ENCODE measurements at places on chromosomes 3 and 15.

DNA sequence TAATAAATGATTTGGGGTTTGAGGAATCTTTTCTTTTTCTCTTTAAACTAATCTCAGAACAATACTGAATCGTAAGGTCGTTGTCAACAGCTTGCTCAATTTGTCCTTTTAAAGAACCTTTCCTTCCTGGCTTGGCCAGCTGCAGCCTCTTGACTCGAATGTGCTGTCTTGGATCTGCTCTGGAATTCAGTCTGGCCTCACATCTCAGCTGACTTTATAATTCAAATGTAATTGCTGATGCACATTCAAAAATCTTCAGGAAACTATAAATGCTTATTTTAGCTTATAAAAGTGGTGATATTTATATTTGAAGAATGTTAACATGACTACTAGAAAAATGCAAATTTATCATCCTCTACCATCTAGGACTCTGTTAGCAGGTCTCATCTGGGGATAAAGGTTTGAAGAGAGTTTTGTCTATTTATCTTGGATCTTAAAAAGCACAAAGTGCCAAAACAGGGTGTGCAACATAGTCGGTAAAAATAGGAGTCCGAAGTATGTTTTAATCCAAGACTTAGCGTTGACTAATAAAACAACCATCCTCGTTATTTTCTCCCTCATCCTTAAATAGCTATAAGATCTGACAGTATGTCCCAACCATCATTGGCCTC, 1035.2 kb downstream of the MCTP2 start:
- no peak for DNase-seq

GRCh38 chr3:133469140-133469731, 69.4 kb downstream of the BFSP2 start:
- DNase-seq = no peak

DNA sequence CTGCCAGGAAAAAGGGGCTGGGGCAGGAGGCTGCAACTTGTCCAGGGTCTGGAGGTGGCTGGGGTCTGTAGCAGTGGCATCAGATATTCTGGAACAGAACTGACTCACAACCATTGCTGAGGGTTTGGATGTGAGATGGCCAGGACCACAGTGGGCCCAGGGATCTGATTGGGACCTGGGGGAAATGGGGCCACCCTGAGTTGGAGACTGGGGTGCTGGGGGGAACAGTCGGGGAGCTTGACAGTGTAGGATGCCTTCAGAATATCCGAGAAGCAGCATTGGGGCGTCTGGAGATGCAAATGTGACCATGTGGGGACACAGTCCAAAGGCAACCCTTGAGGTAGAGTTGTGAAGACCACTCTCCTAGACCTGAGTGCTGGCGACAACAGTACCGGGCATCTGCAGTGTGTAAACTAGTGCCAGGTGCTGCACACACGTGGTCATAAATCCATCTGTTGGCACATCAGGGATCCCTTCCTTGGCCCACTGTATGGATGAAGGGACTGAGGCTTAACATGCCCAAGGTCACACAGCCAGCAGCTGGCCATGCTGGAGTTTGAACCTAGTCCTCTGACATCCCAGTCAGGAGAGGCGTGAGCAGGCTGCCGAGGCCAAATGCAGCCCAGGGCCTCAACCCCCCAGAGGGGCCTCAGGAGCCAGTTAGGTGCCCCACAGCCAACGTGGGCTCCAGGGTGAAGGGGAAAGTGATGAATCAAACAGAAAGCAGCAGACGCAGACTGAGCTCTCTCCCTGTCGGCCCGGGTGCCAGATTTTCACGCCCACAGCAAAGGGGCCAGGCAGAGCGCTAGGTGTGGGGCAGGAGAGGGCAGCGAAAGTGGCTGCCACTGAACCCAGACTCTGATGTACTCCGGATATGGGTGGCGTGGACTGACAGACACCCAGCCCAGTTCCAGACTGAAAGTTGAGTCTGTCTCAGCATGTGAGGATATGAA, 18.8 kb downstream of the HEMK1 start:
- DNase-seq = no peak

DNA sequence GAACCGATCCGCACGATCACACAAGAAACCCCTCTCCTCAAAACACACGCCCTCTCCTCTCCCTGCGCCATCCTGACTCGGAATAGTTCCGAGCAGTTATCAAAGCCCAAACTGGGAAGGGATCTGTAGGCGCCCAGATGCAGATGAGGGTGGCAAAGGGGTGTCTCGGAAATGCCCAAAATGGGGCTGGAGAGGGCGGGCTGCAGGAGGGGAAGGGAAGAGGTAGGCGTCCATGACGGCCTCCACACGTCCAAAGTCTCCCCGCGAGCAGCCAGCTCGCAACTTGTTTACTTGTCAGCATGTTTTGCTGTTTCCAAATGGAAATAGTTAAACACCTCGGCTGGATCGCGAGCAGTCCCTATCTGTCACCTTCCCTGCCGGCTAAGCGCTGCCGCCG, 1.5 kb downstream of the NTRK3 start:
- no peak for DNase-seq

DNA sequence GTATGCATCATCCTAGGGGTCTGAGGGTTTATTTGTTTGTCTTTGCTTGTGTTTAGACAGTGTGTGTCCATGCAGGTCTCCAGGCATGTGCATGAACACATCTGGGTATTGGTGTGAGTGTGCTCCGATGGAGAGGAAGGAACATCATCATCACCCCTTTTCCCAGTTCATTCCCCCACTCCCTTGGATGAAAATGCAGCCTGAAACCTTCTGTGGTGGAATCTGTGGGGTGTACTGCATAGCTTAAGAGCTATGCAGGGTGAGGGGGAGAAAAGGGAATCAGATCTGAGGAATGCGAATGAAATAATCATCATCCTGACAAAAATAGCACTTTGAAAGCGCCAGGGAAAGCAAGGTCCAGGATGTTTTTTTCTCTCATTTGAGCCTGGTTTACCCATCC, 520.1 kb downstream of the NTRK3 start:
- DNase-seq = no peak

- no peak for DNase-seq
Observed at GRCh38 chr3:14340960-14341708, 61.3 kb upstream of the SLC6A6 start.

DNA sequence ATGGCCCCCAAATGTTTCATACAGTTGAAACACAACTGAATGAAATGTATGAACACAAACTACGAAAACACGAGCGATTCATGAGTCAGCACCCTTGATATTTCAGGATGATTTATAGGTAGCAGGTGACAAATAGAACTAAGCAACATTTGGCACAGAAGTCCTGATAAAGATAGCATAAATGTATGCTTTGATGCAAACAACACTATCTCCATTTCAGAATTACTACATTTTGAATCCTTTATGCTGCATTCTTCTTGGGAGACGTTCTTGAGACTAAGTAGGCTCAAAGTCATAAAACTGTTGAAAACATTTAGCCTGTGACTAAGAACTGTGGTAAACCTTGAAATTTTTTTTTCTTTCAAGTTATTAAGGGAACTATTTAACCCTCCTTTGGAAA, 200.3 kb upstream of the ICE2 start:
- DNase-seq = no peak

- DNase-seq = no peak
Observed at GRCh38 chr3:169836942-169837275, 24.2 kb upstream of the LRRC34 start.

GRCh38 chr15:40439461-40439959, 1.2 kb upstream of the BAHD1 start:
- DNase-seq = no peak

- no peak for DNase-seq
Observed at GRCh38 chr15:23438816-23439466, 8.1 kb downstream of the GOLGA6L2 start.

GRCh38 chr15:58582160-58582559, 150.4 kb downstream of the LIPC start:
- no peak for DNase-seq

GRCh38 chr3:112030901-112031300, 3.6 kb upstream of the TMPRSS7 start:
- no peak for DNase-seq

GRCh38 chr3:32467333-32468070, 35.1 kb downstream of the CMTM6 start:
- peak; percentile 30 for DNase-seq

GRCh38 chr3:139564294-139564861, 24.8 kb upstream of the RBP1 start:
- DNase-seq = peak; percentile 28

GRCh38 chr15:22231603-22232002, 151.3 kb downstream of the OR4M2 start:
- DNase-seq = no peak

DNA sequence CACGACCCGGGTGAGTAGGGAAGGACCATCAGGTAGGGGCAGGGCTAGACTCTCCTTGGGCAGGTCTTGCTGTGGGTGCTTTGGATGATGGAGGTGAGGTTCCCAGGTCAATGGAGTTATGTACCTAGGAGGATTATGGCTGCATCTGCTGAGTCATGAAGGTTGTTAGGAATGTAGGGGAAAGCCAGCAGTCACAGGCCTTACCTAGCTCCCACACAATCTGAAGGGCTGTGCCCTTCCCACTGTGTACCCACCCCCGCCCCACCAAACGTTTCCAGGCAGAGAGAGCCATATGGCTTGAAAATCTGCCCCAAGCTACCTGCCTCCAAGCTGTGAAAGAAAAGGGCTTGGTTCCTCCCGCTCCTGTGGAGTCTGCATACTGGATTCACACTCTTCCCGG, 573.4 kb upstream of the DPPA4 start:
- DNase-seq = no peak

- DNase-seq = no peak
Observed at GRCh38 chr3:137081711-137082110, 123.9 kb downstream of the IL20RB start.

DNA sequence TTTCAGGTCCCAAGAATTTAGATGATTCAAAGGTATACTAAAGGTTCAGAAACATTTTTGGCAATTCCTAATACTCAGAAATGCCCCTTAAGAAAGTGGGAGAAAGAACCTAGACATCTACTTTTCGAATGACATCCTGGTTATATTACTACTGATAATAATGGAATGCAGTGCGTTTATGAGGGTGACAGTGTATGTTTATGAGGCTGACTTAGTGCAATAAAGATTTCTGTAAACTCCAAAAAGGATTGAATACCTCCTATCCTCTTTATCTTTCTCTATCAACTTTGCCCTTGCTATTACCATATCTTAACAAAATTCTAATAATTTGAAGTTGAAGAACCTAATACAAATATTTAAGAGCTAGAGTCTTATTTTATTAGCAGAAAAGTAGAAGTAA, 348.9 kb upstream of the EPHA6 start:
- DNase-seq = no peak

- DNase-seq = no peak
Observed at GRCh38 chr15:71294911-71295602, 179.8 kb downstream of the THSD4 start.

DNA sequence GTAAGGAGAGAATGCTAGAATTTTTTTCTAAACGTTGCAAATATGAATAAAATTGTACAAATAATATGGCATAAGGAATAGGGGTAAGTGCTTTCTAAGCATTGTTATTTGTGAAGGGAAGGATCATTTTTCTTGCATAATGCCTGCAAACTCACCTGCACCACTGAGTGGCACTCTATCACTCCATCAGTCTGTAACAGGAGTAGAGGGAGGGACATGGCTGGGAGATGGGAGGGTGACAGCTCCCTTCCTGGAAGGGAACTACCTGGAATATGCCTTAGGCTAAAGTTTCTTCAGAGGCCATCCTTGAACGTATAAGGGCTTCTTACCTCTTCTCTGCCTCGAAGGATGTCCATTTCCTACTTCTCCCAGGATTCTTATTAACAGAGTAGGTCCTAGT, 3.0 kb downstream of the NAALADL2 start:
- peak; percentile 62 for DNase-seq

DNA sequence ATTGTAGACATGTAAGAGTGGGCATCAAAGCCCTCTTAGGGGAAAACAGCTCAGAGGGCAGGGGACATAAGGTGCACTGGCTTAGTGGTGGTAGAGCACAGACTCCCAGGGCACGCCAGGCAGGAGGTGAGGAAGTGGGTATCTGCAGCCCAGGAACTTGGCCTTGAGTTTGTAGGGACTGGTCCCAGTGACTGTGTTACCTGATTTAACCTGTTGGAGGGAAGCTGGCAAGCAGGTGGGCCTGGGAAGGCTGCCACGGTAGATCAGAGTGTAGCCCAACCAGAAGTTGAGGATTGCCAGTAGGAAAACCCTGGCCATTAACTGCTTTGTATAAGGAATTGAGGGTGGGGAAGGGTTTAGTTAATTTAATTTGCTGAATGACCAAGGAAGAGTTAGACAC, 417.5 kb upstream of the C2CD4B start:
- no peak for DNase-seq

DNA sequence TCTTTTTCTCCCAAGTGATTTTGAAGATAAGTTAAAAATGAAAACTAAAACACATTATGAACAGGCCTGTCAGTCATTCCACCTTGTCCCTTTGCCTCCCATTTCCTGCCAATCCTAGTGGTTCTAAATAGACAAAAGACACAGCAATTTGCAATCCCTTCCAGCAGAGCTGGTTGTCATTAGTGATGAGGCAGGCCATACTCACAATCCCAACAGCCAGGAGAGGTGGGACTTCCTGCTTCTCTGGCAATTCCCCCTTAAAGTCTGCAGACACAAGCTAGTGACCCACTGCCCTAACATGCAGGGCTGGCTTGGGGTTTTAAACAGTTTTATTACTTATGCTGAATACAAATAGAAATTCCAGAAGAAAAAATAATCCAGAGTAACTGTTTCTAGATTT, 38.4 kb upstream of the RBP1 start:
- no peak for DNase-seq

DNA sequence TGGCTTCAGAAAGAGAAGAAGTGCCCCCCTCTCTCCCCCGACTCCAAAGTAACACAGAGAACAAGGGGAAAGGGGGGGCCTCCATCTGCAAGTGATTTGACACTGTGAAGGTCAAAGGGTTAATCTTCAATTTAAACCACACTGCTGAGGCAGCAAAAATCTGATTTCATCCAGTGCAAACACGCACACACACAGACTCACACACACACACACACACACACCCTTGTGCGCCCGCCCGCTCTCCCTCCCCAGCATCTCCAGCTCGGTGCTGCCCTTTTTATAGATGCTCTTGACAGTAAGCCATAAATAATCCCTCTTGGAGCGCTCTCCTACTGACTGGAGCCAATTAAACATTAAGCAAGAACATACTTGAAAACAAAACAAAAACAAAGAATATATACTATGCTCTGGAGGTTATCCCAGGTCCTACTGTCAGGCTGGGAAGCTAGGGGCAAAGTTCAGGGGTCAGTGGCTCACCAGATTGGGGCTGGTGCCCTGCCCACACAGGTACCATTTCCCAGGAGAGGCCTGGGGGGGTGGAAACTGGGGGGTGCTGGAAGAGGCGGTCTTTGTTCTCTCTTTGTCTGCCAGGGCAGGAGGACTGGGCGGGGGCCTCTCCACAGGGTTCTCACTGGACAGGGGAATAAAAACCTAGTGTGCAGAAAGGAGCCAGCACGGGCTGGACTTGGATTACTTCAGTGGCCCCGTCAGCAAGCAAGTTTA, 16.3 kb downstream of the BMF start:
- peak; percentile 49 for DNase-seq

All from NCI-H2107 (cell line).